ENCODE measurements at places on chromosomes 6 and 20. TPM values are rescaled to one million over a fixed set of nuclear protein-coding genes. Genes with fewer than 3 reads are reported as not detected.
A peak's percentile ranks its signal among the peaks of the same experiment; 100 is the strongest.

- DNase-seq = no peak
Observed at GRCh38 chr6:2578767-2579166, 172.0 kb downstream of the MYLK4 start.

Gene GRIK2
- 5.4 TPM for total RNA-seq

DNA sequence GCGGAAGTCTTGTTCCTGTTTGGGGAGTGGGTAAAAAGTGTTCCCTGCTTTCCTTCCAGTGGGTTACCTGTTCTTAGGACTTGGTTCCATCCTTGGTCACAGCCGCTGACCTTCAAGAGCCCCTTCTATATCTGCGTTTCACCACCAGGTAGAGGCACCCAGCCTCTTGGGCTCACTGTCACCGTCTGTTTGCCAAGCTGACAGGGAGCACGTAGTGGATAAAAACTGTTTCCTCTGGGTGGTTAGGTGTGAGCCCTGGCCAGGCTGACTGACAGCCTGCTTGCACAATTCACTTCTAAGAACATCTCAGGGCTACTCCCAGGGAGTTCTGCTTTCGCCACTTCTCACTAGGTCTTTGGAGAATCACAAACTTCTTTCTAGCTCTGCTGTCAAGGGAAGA is 1.8 kb upstream of the JPH2 start:
- DNase-seq = no peak

- peak; percentile 15 for DNase-seq
Observed at GRCh38 chr6:71289039-71289801, 609 bp downstream of the OGFRL1 start.

DNA sequence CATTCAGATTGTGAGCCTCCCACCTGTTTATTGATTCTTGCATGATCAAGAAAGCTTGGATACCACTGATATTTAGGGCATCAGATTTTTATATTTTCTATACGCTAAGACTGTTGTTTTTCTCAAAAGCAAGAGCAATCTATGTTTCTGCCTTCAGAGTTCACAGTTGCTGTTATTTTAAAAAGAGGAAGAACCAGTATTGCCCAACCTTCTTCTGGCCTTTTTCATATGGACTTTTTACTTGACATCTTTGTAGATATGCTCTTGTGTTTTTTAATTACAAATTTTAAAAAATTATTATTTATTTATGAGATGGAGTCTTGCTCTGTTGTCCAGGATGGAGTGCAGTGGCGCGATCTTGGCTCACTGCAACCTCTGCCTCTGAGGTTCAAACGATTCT is 28.9 kb downstream of the SLC17A5 start:
- DNase-seq = no peak

- DNase-seq = no peak
Observed at GRCh38 chr20:39489986-39490560, 527.9 kb downstream of the DHX35 start.
